ENCODE measurements at places on chromosomes 1 and 21.

DNA sequence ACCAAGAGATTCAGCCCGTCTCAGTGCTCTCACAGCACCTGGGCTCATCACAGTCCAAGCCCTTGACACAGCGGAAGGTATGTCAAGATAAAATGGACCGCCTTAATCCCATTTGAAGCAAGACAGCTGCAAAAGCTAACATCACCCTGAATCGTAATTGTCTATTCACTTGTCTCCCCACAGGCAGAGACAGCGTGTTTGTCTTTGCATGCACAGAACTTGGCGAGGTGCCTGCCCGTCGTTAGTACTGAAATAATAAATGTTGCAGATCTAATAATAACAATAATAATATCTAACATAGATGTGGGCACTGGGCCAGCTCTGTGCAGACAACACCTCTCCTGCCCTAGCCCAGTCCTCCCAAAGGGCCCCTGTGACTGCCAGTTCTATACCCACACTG is 271.7 kb downstream of the NPHP4 start:
- DNase-seq, result no peak

- DNase-seq, result no peak
Observed at GRCh38 chr1:237279629-237280028, 237.6 kb downstream of the RYR2 start.

DNA sequence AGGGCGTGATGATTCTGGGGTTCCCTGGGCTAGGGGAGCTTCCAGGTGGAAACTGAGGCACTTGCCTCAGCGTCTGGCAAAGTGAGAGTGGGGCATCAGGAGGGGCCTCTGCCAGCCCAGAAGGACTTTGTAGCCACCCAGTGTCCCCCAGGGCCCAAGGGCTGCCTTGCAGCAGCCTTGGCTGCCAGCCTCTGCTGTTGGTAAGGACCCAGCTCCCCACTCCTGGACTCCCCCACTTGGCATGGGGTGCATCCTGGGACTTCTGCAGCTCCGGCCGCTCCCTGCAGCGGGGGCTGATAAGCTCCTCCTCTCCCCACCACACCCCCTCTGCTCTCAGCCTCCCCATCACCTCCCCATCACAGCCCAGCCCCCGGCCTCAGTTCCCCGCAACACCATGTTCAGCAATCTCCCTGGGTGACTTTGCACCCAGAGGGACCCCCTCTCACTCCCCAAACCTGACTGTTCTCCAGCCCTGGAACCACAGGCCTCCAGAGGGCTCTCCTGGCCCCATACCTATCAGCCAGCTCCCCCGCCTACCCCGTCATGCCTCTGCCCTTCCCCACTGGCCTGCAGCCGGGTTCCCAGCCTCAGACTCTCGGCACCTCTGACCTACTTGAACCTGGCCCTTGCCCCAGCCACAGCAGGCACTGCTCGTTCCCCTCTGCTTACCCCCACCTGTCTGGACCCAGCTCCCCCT is 113.0 kb downstream of the CRYAA start:
- DNase-seq, result no peak

DNA sequence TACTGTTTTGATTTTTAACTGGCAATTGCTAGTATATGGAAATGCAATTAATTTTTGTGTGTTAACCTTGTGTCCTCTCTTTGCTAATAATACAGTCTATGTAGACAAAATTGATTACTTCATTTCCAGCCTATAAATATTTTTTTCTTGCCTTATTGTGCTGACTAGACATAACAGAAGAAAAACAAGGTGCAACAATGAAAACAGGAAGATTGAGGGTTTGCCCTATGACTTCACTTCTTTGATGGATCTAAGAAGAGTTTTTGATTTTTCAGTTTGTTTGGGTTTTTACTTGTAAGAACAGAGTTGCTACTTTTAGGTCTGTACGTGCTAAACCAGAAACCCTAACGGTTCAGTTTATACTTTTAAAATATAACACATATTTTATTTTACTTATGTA is 8.5 kb upstream of the CNIH4 start:
- no peak for DNase-seq

DNA sequence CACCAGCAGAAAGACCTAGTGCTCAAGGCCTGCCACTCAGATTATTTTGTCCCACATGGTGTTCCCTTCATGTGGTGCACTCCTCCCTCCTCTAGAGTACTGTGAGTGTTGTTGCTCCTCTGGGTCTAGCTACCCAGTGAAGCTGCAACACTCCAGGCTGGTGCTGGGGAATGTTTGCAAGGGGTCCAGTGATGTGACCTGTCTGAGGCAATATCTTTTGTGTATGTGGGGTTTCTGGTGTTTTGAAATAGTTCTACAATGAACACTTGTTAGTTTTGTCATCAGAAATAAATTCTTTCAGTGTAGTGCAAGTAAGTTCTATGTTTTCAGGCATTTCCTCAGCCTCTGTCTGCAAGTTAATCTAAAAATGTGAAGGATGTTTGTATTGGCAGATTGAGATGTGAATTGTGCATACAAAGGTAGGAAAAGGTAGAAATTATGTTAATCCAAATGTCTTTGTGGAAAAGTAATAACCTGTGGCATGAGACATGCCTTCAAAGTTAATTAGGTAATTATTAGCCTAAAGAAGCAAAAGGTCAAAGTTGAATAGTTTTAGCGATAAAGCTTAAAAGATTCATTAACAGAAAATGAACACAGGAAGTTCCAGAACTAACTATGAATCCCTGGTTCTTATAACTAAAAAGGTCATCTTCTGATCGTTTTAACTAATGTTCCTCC is 616.8 kb downstream of the LTN1 start:
- DNase-seq, result no peak

DNA sequence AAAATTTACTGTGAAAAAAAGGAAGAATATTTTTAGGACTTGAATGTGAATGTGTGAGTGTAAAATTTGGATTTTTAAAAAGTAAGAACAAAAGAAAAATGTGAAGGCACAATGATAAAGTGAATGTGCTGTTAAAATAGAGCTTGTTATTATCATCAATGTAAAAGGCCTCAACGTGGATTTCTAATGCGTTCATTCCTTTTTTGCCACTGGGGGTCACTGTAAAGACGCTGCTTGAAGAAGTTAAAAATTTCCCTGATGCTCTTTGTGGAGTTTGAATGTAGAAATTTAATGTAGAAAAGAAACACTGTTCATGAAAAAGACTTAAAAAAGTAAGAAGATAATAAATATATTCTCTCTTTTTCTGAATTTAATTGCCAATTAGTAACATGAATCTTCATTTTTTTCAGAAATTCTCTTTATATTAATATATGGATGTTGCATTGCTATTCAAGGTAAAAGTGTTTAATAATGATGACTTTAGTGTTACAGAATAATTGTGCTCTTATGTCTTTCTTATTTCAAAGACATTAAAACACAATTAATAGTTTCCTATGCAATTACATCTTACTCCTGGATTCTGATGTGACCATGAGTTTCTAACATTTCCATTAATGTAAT is 161.5 kb downstream of the DNM3 start:
- no peak for DNase-seq

GRCh38 chr1:164511001-164511705 is 47.8 kb upstream of the PBX1 start:
- DNase-seq, result no peak

- DNase-seq, result no peak
Observed at GRCh38 chr1:167564612-167565270, 11.2 kb upstream of the CREG1 start.

GRCh38 chr1:13662493-13662892 is 37.5 kb upstream of the PRDM2 start:
- DNase-seq, result no peak

DNA sequence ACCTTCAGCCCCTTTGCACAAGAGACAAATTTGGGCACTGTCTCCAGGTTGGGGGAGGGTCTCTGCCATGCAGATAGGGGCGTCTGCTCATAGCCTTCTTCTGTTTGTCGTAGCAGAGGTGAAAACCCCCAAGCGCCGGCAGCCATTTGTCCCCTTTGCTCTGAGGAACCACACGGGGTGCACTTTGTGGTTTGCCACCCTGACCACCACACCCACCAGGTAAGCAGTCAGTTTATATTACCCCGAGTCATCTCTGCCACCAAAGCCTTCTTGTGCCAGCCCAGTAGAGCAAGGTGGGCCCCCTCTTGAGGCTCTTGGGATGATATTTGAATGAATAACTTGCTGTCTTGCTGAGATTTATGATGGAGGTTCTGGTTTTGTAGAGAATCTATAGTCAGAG is 111.8 kb downstream of the VPS13D start:
- DNase-seq, result no peak

GRCh38 chr1:43073490-43074230 is 98.4 kb downstream of the EBNA1BP2 start:
- peak; percentile 44 for DNase-seq

DNA sequence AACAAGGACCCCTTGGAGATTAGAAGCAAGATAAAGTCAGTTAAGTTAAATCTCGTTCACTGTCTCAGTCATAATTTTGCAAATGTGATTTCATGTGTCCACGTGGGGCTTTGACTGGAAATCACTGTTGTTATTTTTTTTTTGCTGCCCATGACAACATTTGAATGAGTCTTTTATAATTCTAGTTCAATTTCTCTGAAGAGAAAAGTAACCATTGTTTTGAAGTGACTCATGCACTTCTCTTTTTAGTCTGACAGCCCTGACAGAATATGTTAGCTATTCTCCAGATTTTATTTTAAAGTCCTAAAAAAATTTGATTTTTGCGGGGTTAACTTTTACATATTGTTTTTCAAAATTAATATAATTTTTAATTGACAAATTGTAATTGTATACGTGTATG is 30.7 kb upstream of the NLRP3 start:
- no peak for DNase-seq

- no peak for DNase-seq
Observed at GRCh38 chr1:45640293-45640692, 16.4 kb upstream of the CCDC17 start.

- DNase-seq, result no peak
Observed at GRCh38 chr1:56417646-56418045, 161.7 kb downstream of the PLPP3 start.

DNA sequence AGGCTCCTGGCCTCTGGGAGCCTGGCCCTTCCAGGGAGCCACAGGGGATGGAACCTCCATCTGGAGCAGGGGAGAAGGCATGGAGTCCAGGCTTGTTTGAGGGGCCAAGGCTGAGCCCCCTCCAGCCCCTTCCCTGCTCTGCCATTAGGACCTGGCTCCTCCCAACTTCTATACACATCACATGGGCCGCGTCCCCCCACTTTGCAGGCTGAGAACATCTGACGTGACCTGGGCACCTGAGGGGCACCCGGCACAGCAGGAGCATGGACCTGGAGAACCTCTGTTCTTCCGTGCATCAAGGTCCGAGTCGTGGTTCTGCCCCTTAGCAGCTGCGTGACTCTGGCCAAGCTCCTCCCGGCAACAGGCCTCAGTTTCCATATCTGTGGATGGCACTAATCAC is 3.9 kb upstream of the AIRE start:
- DNase-seq, result no peak

GRCh38 chr1:234848972-234849649 is 239.1 kb upstream of the IRF2BP2 start:
- no peak for DNase-seq

DNA sequence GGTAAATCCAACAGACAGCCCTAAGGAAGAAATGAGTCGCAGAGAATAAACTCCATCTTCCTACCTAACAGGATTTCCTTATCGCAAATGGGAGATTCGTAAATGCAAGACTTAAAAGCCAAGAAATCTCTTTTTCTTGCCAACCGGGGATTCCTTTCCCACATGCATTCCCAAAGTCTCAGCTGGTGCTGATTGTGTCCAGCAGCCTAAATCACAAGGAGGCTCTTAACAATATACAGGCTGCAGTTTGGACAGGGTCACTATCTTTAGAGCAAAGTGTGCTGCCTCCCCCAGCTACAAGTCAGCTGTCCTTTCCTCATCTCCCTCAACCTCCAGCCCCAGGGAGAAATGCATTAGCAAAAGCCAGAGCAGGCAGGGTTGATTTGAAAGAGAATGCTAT is 189.8 kb upstream of the PLXNA2 start:
- no peak for DNase-seq

DNA sequence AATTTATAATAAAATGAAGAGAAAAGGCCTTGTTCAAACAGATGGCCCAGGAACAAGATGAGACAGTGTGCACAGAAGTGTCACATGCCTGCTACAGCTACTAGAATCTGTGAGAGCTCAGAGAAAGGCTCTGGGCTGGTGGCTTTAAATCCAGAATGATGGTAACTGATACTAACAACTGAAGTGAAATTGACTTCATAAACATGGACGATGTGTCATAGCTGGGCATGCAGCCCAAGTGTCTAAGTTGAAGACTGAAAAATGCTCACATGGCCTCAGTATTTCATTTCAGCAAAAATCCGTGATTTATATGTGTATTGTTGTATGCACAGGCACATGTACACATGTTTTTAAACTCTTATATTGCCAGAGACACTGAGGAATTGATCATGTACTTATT is 208.3 kb upstream of the RUNX1 start:
- no peak for DNase-seq

GRCh38 chr1:6334261-6334993 is 59.1 kb downstream of the ACOT7 start:
- DNase-seq, result no peak

DNA sequence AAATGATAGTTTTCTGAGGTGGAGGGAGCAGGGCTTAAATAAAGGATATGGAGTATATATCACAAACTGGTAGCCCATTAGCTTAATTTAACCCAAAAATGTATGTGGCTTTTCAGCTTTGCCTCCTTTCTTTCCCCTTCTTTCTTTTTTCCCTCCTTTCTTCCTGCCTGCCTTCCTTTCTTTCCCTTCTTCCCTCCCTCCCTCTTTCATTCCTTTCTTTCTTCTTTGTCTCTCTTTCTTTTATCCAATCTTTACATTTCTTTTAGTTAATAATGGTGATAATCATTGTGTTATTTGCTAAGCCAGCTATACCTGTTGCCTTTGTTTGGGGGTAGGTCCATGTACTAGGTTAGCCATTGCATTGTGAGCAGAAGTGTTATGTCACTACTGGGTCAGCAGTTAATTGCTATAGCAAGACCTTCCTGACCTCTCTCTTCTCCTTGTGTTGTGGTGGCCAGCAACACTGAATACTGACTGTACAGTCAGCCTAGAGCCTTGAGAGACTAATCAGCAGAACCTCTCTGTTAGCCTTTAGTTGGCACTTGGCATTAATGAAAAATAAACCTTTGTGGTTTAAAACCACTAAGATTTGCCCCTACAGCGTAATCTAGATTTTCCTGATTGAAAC is 5.1 kb downstream of the GORAB start:
- no peak for DNase-seq

DNA sequence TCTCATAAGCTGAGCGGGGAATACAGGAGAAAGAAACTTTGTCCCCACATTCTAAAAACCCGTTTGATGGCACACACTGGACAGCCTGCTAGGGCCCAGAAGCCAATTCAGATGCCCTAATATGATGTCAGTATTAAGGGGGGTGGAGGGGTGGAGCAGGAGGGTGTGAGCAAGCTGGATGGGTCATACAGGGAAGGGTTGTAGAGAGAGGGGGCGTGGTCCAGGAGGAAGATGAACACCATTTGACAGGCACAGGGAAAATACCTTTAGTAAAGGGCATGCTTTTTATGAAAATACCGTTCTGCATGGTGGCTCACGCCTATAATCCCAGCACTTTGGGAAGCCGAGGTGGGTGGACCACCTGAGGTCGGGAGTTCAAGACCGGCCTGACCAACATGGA is 6.0 kb downstream of the TARS2 start:
- no peak for DNase-seq

DNA sequence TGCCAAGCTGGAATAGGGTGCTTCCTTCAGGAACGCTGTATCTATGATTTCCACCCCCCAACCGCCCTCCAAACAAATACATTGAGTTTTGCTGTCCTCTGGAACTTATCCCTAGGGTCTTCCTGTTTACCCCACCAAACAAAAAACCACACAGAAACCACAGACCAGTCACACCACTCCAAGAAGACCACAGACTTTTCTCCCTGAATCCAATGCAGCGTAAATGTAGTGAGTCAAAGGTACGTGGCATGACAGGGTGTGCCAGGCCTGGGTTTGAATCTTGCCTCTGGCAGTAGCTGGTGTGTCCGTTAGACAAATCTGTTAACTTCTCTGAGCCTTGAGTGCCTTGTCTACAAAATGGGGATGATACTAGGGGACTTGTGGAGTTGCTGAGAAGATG is 27.8 kb downstream of the ASAP3 start:
- no peak for DNase-seq

Measured in stimulated activated CD4-positive, alpha-beta T cell treated with anti-CD3 and anti-CD28 coated beads, Interleukin-1b, Interleukin-23, amount 100 ng/mL, for 24 hours (primary cell).